ENCODE measurements at places on chromosomes 1 and 21. TPM values are rescaled to one million over a fixed set of nuclear protein-coding genes. Genes with fewer than 3 reads are reported as not detected.
A peak's percentile ranks its signal among the peaks of the same experiment; 100 is the strongest.

The AZIN2 gene
- 2.6 TPM for total RNA-seq

The HAO2 gene
- not detected for total RNA-seq

The OPTC gene
- not detected for total RNA-seq

The ASPM gene
- total RNA-seq = 19.6 TPM

The PLPP3 gene
- total RNA-seq = 14.7 TPM

The ANGPTL7 gene
- total RNA-seq = not detected

The NSL1 gene
- 42.3 TPM for total RNA-seq

The ANGPTL3 gene
- total RNA-seq = not detected

The B3GALT2 gene
- total RNA-seq = 12.9 TPM

The GUCA2A gene
- not detected for total RNA-seq

The NBPF11 gene
- total RNA-seq = 4.8 TPM

The STIL gene
- total RNA-seq = 21.2 TPM

The C4BPA gene
- total RNA-seq = not detected

GRCh38 chr1:230570724-230571360, 71.4 kb upstream of the COG2 start:
- DNase-seq = peak; percentile 20

GRCh38 chr1:30760596-30761324, 3.2 kb upstream of the LAPTM5 start:
- no peak for DNase-seq

DNA sequence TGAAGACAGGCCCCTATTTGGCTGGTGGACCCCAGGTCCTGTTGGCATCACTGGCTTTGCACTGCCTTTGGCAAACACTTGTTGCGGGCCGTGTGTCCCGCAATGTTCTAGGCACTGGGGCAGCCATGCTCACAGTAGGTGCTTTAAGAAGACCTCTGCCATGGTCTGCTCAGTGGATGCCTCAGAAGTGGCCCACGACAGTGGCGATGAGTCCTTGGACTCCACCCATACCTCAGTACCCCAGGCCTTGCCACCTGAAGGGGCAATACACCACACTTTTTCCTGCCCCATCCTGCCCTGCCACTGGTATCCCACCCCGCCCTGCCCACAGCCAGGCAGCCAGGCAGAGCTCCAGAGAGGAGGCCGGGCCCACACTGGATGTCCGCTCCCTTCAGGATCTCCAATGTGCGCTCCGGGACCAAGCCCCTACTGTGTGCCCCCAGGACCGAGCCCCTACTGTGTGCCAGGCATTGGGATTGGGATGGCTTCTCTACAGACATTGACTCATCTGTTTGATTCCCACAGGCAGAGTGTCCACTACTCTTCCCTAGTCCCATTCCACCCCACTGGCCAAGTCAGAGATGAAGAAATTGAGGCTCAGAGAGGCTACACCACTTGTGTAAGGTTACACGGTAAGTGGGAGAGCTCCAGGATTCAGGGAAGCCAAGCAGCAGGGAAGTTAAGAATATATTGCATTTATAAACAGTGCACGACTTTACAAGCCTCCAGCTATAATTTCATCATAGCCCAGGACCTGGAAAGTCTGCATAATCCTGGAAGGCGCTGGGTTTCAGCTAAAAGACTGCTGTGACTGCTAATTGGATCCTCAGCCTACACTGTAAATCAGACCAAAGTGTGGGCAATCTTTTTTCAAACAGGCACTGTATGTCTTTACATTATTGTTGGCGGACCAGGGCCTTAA, 101.6 kb downstream of the DMRTB1 start:
- peak; percentile 79 for DNase-seq

- peak; percentile 50 for DNase-seq
Observed at GRCh38 chr1:67823615-67824014, 9.7 kb downstream of the GNG12 start.

GRCh38 chr1:95396557-95396956, 162.5 kb downstream of the RWDD3 start:
- DNase-seq = no peak

DNA sequence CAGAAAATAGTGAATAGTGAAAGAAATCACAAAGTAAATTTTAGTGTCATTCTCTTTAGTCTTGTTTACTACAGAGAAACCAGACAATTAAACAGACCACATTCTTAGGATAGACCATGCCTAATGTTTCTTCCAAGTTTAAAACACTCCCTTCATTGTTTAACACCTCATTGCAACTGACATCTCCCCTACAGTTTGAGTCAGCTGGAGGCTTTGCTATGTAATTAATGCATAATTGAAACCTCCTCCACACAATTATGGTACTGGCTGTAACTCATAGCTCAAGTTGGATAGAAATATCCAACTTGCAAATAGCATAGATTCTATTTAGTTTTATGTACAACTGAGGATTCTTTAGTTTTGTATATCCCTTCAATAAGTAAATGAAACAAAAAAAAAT, 35.2 kb upstream of the B3GALT2 start:
- peak; percentile 7 for DNase-seq

DNA sequence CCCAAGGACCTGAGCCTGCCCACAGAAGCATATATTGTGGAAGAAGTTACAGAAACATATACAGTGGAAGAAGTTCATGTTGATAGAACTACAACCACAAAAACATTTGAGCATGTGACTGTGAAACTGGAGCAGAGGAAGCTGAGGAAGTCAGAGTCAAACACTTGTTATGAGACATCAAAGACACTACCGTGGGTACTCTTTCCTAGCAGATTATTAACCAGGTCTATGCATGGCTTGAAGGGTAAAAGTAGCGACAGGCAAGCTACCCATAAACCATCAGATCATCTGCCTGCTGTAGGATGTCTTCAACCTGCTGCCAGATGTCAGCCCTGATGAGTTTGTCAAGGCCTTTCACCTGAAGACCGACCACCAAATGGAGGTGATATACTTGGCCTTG, 35.8 kb downstream of the IVNS1ABP start:
- DNase-seq = no peak

DNA sequence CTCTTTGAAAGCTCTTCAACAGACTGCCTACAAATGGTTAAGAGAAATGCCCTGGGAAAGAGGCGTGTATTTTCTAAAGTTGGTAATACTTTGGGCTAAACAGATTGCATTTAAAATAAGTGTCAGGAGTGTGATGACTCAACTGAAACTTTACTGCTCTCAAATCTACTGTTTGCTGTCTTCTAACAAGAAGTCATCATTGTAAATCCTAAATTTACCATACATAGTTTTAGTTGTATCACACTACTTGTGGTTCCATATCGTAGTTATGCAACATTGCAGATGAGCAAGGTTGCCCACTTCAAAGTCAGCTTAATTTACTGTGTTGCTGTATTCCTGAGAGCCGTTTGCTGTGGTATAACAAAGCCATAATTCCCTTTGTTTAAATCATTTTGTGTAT, 59.6 kb downstream of the RGS21 start:
- no peak for DNase-seq

DNA sequence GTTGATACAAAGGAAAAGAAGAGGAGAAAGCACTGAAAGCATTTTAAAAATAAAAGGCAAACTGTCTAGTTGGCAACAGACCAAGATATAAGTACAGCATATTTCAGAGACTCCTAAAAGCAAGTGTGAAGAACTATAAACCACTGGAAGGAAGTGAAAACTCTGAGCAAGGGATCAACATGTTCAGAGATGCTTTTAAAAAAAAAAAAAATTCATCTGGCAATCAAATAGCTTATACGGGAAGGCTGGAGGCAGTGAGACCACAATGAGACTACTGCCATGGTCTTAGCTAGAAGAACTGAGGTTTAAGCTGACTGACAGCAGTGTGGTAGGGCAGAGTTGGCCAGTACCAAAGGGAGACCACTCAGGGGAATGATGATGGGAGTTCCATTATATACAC, 124.3 kb downstream of the VAV3 start:
- DNase-seq = no peak

- DNase-seq = no peak
Observed at GRCh38 chr1:155694167-155694566, 5.3 kb downstream of the DAP3 start.

- DNase-seq = peak; percentile 40
Observed at GRCh38 chr1:40383095-40383487, 9.6 kb downstream of the SMAP2 start.

GRCh38 chr21:42051788-42052187, 19.3 kb upstream of the UMODL1 start:
- DNase-seq = peak; percentile 5

GRCh38 chr1:5223206-5223605, 568.8 kb downstream of the AJAP1 start:
- no peak for DNase-seq

GRCh38 chr1:109478806-109479205, 4.9 kb upstream of the ATXN7L2 start:
- DNase-seq = no peak

GRCh38 chr1:228287541-228288425, 79.9 kb downstream of the OBSCN start:
- DNase-seq = no peak

- DNase-seq = no peak
Observed at GRCh38 chr1:107514841-107515240, 374.0 kb downstream of the NTNG1 start.

- DNase-seq = peak; percentile 88
Observed at GRCh38 chr1:38735651-38736161, 123.9 kb downstream of the RRAGC start.

GRCh38 chr1:30384286-30385245, 338.8 kb downstream of the MATN1 start:
- DNase-seq = no peak

GRCh38 chr21:33966324-33966949, 50.8 kb upstream of the ATP5PO start:
- DNase-seq = no peak

DNA sequence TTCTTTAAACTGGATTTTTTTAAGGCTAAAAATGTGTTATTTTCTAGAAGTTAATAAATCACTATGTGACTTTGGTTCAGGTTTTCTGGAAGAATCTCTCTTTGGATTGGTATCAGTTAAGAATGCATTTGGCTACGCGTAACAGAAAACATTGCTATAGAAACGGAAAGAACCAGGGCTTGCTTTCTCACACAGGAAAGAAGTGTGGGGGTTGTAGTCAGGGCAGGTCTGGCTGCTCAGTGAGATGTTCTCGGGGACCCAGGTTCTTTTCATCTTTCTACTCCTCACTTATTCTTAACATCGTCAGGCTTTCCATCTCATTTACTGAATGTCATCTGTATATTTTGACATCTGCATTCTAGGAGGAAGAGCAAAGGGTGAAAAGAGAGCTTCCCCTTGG, 191.4 kb downstream of the ZBTB18 start:
- DNase-seq = no peak

- no peak for DNase-seq
Observed at GRCh38 chr1:98371764-98372163, 289.8 kb upstream of the SNX7 start.

DNA sequence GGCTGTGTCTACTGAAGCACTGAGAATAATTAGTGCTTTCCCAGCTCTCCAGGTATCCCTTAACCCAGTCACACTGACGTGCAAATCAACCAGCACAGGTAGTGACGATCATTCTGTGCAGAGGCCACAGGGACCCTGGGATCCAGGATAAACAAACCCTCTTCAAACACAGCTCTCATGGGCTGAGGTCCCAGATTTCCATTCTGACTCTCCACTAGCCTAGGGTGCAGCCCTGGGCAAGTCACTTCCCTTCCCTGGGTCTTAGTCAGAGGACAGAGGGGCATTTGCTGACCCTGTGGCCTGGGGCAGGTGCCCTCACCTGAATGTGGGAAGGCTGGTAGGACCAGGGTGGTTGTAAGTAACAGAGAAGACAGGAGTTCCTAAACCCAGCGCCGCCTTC, 724.7 kb downstream of the MATN1 start:
- no peak for DNase-seq

DNA sequence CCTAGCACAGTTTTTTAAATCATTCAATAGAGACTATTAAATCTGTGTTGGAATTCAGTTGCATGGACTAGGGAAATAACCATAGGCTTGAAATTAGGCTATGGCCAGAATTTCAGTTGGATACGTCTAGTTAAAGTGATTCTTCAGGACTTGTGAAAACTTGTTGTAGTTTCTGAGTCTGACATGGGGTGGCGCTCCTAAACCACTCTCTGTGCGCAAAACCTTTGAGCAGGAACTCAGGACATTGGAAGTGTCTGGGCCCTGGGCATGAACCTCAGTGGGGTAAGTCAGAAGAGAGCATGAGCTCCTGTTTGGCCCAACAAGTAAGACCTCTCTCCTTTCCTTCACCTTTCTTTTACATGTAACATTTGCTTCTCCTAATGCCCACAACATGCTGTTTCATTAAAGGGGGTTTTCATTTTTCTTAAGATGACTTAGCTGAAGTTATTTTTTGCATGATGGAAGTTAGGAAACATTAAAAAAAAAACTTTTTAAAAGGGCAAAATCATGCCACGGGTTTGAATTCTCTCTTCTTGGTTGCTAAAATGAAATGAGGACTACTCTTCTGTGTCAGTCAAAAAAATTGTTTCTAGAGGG, 17.1 kb upstream of the CCDC190 start:
- DNase-seq = peak; percentile 77

- no peak for DNase-seq
Observed at GRCh38 chr1:246591504-246591903, 25.2 kb downstream of the CNST start.

- DNase-seq = no peak
Observed at GRCh38 chr1:15620902-15621682, 3.8 kb downstream of the DDI2 start.

- peak; percentile 16 for DNase-seq
Observed at GRCh38 chr1:113663165-113663951, 95.9 kb downstream of the PHTF1 start.

GRCh38 chr1:230823426-230823825, 44.9 kb downstream of the C1orf198 start:
- DNase-seq = peak; percentile 20

DNA sequence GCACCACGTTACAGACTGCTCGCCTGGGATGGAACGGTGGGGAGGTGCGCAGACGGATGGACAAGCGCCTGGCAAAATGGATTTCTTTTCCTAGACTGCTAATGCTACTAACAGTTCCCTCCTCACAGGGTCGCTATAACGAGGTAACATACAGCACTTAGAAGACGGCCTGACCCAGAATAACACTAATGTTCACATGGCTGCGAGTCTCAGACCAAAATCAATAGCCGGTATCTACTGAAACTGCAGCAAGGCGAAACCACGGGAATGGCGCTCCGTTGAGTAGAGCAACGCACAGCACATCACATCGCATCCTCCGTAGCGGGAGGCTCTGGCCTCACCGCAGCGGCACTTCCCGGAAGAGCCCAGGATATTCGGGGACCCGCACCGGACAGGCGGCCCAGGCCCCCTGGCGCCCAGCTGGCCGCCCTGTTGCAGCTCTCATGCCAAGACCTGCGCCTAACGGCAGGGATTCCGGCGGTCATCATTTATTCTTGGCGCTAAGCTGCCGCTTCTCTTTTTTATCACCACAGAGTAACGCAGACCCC, 46.6 kb downstream of the VPS26C start:
- peak; percentile 59 for DNase-seq
